ENCODE measurements at places on chromosomes 5 and 9. TPM values are rescaled to one million over a fixed set of nuclear protein-coding genes. Genes with fewer than 3 reads are reported as not detected.

DNA sequence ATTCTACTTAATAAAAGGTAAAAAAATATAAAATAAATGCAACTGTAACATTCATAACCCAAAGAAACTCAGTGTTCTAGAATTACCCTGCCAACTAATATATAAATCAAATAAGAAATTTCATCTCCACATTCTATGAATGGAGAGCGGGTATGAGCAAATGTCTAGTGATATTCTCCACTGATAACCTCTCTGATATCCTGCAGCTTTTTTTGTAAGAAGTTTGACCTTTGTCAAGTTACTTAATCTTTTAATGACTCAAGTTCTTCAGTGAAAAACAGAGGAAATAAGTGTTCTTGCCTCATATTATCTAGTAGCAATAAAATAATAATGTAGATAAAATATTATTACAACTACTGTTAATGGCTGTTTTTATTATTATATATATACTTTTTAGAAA is 1275.6 kb upstream of the CDH9 start:
- no peak for DNase-seq

DNA sequence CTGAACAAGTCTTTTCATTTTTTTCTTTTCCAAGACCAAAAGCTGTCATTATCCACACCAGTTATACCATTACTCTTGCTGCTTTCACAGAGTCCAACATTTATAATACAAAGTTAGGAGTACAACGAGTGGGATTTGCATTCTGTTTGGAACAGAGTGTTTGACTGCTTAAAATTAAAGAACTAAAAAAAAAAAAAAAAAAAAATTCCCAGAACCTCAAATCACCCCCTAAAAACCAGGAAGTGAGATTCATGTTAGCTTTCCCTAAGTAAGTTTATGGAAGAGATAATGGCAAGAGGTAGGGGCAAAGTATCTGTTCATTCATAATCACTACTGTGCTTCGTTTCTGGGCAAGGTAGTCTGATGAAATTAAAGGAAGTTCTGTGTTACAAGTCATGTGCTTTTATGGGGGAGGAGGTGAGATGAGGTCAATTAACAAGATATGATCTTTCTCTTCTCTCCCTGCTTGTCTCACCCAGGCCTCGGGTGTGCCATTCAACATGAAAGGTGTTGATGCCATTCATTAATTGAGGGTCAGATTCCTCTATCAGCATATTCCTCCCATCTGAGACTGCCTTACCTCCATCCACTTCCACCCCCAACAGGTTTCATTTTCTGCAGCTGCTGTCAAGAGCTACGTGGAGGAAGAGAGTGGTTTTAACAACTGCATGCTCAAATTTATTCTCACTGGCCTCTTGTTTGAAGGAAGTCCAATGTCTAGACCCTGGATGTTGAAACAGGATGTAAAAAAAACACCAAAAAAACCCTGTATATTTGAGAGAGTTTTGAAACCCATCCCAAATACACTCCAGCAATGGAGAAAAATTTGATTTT is 58.1 kb downstream of the MARCHF3 start:
- peak; percentile 38 for DNase-seq

- DNase-seq, result peak; percentile 75
Observed at GRCh38 chr5:143913008-143913752, 101.2 kb downstream of the HMHB1 start.

- DNase-seq, result no peak
Observed at GRCh38 chr5:137733006-137733405, 2.9 kb downstream of the KLHL3 start.

DNA sequence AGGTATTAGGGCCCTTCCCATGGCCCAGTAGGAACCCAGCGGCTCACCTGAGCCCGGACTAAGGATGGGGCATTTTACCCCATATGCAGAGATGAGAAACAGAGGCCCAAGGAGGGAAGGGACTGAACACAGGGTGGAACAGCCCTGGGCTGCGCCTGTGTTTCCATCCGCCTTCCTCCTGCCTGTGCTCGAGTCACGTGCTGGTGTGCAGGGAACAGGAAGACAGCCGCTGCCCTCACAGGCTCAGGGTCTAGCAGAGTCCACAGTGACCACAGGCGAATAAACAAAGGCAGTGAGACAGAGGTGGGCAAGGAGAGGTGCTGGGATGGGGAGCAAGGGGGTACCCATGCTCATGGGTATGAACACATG is 129.4 kb downstream of the C9orf50 start:
- no peak for DNase-seq

Gene SEC16A
- 23.8 TPM for total RNA-seq

Gene SLIT3
- 52.5 TPM for total RNA-seq

Gene AIF1L
- 0.45 TPM for total RNA-seq

- DNase-seq, result no peak
Observed at GRCh38 chr5:14600846-14601245, 19.3 kb downstream of the OTULINL start.

GRCh38 chr9:115978659-115979096 is 174.9 kb upstream of the PAPPA start:
- DNase-seq, result peak; percentile 81

DNA sequence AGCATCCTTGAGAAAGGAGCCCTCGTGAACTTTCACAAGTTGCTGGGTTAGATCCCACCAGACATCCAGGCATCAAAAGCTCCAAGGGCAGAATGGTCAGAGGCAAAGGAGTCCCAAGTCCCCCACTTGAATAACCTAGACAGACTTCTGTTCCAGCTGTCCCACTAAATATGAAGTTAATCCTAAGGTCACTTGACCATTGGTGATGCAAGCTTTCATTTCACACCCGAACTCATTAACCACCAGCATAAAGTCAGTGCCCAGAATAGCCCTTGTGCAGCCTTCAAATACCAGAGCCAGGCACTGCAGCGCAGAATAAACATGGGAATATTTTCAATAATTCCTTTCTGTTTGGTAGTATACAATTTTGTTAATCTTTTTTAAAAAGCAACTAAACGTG is 28.9 kb downstream of the OXCT1 start:
- no peak for DNase-seq

Gene SCGB3A1
- not detected for total RNA-seq

- DNase-seq, result no peak
Observed at GRCh38 chr9:117074784-117075520, 339.9 kb downstream of the ASTN2 start.

GRCh38 chr5:95238560-95239325 is 46.2 kb downstream of the MCTP1 start:
- peak; percentile 53 for DNase-seq

DNA sequence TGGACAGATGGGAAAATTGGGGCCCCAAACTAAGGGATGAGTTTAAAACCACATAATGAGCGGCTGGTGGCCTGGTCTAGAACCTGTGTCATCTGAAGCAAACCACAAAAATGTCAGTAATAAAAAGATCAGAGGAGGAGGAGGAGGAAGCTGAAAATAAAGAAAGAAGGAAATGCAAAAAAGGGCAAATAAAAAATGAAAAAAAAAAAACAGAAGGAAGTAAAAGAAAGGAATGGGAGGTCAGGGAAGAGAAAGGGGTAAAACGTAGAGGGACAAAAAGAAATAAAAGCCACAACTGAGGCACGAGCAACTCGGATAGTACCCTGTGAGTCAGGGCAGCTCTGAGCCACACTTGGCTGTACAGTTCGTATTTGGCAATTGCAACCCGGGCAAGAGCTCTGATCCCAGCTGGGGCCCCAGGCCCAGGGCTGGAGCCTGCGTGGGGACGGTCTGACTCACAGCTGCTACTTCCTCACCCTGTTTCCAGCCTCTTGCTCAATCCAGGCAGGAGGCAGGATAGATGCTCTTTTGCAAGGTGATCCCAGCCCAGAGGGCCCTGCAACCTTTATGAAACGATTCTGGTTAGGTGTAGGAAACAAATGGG is 137.9 kb upstream of the TRIM32 start:
- peak; percentile 95 for DNase-seq

Gene NEK6
- 44.7 TPM for total RNA-seq

- DNase-seq, result no peak
Observed at GRCh38 chr5:150665044-150665443, 4.0 kb downstream of the MYOZ3 start.

Gene RMRP
- total RNA-seq, result 966 TPM

- peak; percentile 25 for DNase-seq
Observed at GRCh38 chr5:92505925-92506324, 1075.1 kb downstream of the NR2F1-AS1 start.

DNA sequence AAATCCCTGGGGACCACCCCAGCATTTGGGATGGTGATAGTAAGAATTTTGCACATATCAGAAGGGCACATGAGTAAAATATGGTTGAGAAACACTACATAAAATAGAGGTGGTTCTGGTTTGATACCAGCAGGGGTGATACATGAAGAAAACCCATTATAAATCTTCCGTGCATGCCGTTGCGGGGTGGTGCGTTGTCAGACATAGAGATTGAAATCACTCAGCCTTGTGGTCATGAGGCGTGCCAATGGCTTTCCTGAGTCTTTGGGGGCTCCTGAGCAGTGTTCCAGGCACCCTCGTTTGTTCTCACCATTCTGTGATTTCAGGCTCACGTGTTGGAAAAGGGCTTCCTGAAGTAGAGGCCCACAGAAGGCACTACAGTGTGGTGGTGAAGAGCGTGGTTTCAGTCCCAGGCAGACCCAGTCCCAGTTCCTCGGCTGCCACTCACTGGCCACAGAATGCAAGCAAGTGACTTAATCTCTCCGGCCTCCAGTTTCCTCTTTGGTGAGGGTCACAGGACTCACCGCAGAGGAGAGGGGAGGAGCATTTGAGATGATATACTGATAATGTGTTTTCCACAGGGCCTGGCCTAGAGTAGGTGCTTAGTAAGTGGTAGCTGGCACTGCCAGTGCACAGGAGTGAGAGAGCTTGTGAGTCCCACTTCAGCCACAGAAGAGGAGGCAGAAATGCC is 20.5 kb upstream of the GLRX start:
- peak; percentile 41 for DNase-seq

Gene SH3PXD2B
- 46.7 TPM for total RNA-seq

Gene CTXN3
- not detected for total RNA-seq

- no peak for DNase-seq
Observed at GRCh38 chr5:161420521-161420920, 126.0 kb downstream of the GABRB2 start.

- no peak for DNase-seq
Observed at GRCh38 chr9:74358959-74359358, 138.2 kb upstream of the RORB start.

Gene GPR151
- total RNA-seq, result not detected

Gene HTR1A
- total RNA-seq, result not detected

GRCh38 chr5:62977661-62978060 is 399.0 kb downstream of the LRRC70 start:
- DNase-seq, result no peak

- DNase-seq, result peak; percentile 31
Observed at GRCh38 chr5:36777105-36777757, 99.3 kb upstream of the NIPBL start.

DNA sequence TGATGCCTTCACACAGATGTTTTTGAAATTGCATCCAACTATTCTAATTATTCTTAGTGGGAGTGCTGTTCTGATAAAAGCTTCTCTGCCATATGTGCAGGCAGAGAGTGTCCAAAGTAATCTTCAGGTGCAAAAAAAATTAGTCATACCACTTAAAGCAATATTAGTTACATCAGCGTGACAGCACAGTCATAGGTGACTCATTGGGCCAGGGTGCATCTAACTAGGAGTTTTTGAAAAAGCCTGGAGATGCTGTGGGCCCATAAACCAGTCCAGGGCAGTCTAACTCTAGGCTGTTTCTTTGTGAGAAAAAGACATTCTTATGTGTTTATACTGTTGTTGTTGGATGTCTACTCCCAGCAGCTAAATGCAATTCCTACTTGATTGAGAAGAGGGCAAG is 33.0 kb upstream of the C6 start:
- peak; percentile 92 for DNase-seq

Gene CNTLN
- total RNA-seq, result 25.8 TPM

DNA sequence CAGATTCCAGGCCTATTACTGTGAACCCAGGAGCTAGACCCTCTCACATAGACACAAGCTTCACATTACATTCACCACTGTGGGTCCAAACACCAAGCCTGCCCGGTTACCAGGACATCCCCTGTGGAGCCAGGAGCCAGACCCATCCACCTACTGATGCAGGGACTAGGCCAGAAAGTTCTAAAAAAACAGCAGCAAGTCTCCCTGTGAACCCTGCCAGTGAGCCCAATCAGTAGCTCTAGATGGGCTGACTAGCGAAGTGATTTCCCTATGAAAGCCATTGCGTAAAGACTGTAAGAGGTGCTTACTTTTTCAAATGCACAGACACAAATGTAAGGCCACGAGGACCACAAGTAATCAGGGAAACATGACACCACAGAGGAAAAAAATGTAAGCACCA is 352.3 kb downstream of the TMEM161B start:
- no peak for DNase-seq

DNA sequence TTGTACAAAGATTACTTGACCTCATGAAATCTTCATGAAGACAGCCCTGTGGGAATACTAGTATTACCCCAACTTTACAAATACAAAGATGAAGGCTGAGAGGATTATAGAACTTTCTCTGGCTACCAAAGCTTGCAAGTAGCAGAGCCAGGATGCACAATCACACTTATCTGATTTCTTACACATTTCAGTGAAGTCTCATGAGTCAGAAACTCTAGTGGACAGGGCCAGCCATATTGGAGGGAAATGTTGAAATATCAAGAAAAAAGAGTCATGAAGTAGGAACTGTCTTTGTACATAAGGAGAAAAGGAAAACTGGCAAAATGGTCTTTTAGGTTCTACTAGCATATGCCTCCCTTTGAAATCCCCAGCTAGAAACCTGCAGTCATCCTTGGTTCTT is 369.6 kb upstream of the WWC1 start:
- no peak for DNase-seq

- no peak for DNase-seq
Observed at GRCh38 chr9:123998278-123998925, 13.2 kb upstream of the LHX2 start.

Gene OTP
- not detected for total RNA-seq

DNA sequence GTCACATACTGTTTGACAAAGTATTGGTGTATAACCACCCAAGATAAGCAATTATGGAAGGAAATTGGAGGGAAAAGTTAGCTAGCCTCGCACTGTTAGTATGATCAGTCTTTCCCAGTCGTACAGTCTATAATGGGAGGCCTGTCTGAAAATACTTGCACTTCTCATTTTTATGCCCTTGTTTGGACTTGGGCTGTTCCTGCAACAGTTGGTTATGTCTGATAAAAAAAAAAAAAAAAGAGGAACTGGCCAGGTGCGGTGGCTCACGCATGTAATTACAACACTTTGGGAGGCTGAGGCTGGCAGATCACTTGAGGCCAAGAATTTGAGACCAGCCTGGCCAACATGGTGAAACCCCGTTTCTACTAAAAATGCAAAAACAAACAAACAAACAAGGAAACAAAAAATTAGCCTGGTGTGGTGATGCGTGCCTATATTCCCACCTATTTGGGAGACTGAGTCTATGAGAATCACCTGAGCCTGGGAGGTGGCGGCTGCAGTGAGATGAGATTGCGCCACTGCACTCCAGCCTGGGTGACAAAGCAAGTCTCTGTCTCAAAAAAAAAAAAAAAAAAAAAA is 58.3 kb upstream of the ANKRD33B start:
- no peak for DNase-seq

GRCh38 chr5:152560512-152561137 is 155.5 kb upstream of the NMUR2 start:
- peak; percentile 24 for DNase-seq

DNA sequence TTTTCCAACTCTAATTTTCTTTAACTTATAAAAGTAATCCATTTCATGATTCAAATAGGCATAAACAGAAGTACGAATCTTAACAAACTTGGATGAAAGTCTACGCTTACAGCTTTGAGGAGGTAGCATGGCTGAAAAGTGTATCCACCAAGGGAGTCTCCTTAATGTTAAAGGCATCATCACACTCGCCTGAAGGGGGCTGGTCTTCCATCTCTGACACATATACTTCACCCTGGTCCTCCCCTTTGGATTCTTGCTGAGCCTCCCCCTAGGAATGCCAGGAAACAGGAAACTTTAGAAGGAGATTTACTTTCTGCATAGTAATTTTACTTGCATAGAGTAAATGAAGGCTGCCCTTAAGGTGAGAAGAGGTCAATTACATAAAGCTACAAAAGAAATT is 10.3 kb upstream of the NME5 start:
- peak; percentile 17 for DNase-seq

Data from fibroblast of the aortic adventitia (primary cell).